ENCODE measurements at places on chromosomes 12 and 14.
A peak's percentile ranks its signal among the peaks of the same experiment; 100 is the strongest.

GRCh38 chr14:92502541-92503286, 10.9 kb upstream of the RIN3 start:
- no peak for DNase-seq

GRCh38 chr12:69686731-69687130, 12.4 kb downstream of the BEST3 start:
- DNase-seq = no peak

DNA sequence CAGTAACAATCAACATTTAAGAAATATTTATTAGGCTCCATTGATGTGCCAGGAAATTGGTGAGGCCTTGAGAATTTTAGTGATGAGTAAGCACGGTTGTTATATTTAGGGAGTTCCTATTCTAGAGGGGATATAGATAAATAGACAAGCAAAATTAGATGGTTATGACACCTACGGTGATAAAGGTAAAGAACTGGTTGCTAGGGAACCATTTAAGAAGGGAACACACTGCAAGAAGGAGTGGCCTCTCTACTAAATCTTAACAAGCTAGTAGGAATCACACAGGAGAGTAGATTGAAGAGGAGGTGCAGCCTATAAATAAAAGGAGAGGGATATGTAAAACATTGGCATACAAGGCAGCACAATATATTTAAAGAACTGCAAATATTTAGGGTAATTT, 155.2 kb downstream of the LRIG3 start:
- DNase-seq = no peak

- DNase-seq = no peak
Measured at GRCh38 chr14:45258805-45259204, 5.8 kb upstream of the MIS18BP1 start.

- DNase-seq = no peak
Measured at GRCh38 chr12:5520831-5521230, 88.9 kb downstream of the NTF3 start.

- no peak for DNase-seq
Measured at GRCh38 chr12:16330560-16330959, 16.9 kb upstream of the MGST1 start.

- DNase-seq = no peak
Measured at GRCh38 chr12:130226126-130226525, 63.9 kb downstream of the FZD10 start.

- DNase-seq = no peak
Measured at GRCh38 chr12:14422516-14423230, 57.2 kb downstream of the ATF7IP start.

- peak; percentile 47 for DNase-seq
Measured at GRCh38 chr12:56657416-56658379, 11.9 kb upstream of the ATP5F1B start.
